Left ventricle myocardium inferior (tissue), 1 donor: ENCODE measurements at places on chromosomes 12 and 14. TPM values are rescaled to one million over a fixed set of nuclear protein-coding genes. Genes with fewer than 3 reads are reported as not detected.

EID3 gene
- 0.60 TPM for total RNA-seq

DNA sequence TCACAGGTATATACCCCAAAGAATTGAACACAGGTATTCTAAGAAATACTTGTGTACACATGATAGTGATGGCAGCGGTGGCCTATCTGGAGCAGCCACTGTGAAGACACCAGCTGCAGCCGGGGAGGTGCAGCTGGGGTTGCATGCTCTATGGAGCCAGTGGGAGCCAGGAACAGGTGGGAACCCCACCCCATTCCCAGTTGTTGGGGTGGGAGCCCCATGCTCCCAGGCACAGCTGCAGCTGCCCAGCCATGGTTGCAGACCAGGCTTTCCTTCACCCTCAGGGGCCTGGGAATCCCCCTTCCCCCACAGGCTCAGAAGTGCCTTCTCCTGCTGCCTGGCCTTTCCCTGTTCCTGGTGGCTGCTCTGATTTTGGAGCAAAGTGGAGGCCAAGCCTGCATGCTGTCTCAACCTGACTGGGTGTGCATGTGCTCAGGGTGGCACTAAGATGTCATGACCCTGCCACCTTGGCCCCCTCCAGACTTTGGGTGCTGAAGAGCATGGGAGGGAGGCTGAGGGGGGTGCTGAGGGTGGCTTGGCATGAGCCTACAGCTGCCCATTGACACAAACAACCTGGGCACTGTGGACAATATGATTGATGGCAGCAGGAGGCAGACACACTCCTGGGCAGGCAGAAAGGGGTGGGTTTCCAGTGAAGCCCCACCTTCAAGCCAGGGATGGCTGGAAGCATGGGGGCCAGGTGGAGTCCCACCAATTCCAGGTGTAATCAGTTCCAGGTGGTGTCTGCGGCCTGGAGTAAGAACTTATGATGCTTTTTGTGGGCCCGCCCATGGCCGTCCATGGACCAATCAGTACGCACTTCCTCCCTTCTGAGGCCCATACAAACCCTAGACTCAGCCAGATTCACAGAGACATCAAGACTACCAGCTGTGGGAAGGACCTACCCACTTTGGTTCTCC, 234.7 kb downstream of the ADGRD1 start:
- DNase-seq: no peak

DNA sequence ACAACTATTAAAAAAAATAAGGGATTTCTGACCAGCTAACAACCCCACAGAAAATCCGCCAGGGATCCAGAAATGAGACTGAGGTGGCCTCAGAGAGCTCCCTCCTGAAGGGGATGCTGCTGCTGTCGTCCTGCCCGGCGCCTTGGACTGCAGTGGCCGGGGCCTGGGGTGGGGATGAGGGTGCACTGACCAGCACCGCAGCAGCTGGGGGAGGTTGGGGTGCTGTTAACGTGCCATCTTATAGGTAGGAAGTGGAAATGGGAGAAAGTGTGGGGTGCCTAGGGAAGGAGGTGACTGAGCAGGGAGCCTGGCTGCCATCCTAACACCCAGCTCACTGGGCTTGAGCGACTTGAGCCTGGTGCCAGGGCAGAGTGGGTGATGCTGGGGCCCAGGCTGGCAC, 32.0 kb downstream of the DDX11 start:
- no peak for DNase-seq

DNA sequence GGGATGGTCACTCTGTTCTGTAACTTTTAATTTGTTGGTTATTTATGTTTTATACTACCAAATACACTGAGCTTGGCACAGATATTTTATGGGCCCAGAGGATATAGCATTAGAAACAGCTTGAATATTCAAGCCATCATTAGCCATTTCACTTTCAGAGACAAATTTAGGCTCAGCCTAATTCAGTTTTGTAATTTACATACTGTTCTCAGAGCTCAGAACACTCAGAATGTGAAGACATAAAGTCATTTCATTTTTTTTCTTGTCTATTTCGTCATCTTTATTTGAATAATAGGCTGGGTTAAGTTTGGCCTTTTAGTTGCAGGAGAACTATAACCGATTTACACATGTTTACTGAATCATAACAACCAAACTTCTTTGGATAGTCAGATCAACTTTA, 361.7 kb downstream of the SNAPC1 start:
- no peak for DNase-seq

DNA sequence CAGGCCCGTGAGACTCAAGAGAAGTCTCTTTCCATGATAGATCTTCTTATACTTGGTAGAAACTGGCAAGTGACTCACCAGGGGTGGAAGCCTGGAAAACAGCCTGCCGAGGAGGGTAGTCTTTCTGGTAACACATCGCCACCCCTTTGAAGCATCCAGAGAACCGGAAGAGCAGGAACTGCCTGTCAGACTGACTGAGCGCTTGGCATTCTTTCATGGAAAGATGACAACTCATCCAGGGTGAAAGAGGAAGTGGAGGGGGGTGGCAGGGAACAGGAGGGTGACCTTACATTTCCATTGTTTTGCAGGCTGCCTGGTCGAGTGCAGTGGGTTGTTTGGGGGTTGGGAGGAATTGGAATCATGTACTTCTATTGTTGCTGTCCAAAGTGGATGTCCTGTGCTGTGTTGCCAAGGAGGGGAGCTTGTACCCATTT, 34.5 kb downstream of the PRKCH start:
- peak; percentile 31 for DNase-seq

DNA sequence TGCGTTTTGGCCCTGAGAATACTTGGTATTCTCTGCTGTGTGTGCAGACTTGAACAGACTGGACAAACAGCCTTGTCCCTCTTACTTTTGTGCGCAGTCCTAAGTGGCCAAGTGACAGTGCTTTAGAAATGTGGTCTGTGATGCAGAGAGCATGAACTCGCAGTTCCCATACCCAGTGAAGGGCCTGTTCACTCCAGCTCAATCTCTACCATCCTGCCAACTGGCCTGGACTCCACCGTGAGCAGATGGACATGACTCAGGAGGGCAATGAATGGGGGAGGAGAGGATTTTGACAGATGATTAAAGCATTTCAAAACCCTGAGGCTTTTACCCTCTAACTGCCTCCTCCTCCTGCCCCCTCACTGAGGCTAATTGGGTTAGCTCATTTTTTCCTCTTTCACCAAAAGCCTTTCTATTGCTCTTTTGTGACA, 62.5 kb upstream of the PYGL start:
- no peak for DNase-seq

DNA sequence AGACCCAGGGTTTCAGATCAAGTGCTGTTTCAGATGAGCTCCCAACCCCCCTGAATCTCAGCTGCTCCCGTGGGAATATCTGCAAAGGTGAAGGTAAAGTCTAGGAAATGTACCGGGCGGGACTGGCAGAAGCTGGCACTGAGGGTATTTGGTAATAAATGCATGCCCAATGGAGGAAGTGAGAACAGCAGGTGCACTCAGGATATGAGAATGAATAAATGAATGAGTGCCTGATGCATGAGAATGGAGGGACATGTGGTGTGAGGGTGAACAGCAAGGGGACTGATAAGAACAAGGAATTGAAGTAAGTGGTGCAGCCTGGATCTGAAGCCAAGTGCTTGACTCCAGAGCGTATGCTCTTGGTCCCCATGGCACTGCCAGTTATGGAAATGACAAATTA, 11.6 kb downstream of the RAPGEF3 start:
- DNase-seq: no peak
